ENCODE measurements at places on chromosomes 5 and 9.

GRCh38 chr9:2567922-2568321 lies 53.7 kb upstream of the VLDLR start:
- DNase-seq: no peak

GRCh38 chr5:159821461-159821940 lies 94.8 kb upstream of the ADRA1B start:
- DNase-seq: no peak

DNA sequence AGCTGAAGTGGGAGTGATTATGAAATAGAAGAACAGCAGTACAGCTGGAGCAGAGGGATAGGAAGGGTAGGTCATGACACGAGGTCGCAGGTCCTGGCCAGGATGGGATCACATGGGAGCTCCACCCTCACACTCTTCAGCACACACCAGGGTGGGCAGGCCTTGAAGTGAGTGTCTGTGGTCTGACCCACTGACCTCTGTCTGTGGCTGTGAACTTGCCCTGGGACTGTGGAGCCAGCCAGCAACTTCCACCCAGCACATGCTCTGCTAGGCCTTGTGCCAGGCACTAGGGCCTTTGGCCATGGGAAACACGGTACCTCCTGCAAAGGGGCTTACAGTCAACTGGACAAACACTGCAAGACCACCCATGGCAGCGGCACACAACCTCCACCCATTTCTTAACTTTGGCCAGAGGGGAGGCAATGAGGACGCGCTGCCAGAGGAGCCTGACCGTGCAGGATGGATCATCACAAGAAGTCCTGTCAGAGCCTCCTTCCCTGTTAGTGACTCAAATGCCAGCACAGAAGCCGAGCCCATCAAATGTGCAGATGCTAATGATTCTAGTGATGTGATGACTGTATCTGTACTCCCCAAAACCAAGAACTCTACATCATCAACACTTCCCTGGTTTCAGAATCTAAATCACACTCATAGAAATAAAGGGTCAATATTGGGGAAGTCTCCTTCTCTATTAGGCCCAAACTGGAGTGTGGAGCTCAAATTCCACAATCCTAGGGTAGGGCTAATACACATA lies 113.6 kb downstream of the DPYSL3 start:
- DNase-seq: no peak

- no peak for DNase-seq
Observed at GRCh38 chr5:163407034-163407655, 30.2 kb upstream of the CCNG1 start.

GRCh38 chr5:55900068-55900467 lies 48.9 kb downstream of the IL31RA start:
- no peak for DNase-seq

GRCh38 chr5:169054506-169054905 lies 246.4 kb downstream of the SLIT3 start:
- DNase-seq: no peak

GRCh38 chr9:75953218-75953617 lies 62.7 kb downstream of the PCSK5 start:
- DNase-seq: no peak

- no peak for DNase-seq
Observed at GRCh38 chr5:14614490-14614889, 32.9 kb downstream of the OTULINL start.

- no peak for DNase-seq
Observed at GRCh38 chr5:81542242-81542641, 148.3 kb upstream of the ACOT12 start.

- DNase-seq: no peak
Observed at GRCh38 chr9:135032868-135033460, 54.5 kb upstream of the OLFM1 start.

GRCh38 chr5:166758151-166758550 lies 1533.3 kb upstream of the WWC1 start:
- DNase-seq: no peak

DNA sequence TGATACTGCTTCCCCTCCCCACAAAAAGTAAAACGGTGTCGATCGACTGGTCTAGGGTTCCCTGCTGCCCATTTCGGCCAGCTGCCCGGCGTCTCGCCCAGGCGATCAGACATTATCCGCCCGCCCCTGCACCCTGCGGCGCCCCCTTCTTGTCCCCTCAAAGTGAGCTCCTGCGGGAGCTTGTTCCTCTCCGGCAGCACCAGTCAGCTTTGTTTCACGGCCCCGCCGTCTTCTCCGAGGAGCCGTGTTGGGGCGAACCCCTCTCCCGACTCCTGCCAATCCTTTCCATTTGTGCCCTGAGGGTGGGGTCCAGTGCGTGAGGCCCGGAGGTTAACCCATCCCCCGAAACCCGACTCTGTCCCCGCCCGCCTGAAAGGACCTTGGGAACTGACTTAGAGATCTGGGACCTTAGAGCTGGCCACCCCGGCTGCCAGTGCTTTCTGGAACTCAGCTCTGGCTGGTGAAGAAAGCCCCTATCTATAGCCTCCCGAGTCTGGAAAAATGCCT lies 518 bp downstream of the UBE2B start:
- DNase-seq: no peak

- DNase-seq: no peak
Observed at GRCh38 chr9:91334053-91334452, 27.7 kb downstream of the AUH start.

- DNase-seq: no peak
Observed at GRCh38 chr5:60533789-60534188, 166.2 kb downstream of the DEPDC1B start.

DNA sequence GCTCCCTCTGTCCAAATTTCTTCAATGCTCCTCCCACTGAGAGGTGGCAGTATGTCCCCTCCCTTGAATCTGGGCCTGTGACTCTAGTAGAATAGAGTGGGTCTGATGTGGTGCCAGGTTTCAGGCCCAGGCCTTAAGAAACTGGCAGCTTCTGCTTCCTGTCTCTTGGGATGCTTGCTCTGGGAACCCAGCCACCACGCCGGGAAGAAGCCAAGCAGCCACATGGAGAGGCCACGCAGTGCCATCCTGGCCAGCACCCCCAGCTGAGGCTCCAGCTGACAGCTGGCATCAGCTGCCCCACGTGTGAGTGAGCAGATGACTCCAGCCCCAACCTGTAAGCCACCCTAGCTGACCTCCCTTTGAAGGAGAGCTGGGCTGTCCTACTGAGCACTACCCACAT lies 7.3 kb upstream of the TSPAN17 start:
- no peak for DNase-seq

DNA sequence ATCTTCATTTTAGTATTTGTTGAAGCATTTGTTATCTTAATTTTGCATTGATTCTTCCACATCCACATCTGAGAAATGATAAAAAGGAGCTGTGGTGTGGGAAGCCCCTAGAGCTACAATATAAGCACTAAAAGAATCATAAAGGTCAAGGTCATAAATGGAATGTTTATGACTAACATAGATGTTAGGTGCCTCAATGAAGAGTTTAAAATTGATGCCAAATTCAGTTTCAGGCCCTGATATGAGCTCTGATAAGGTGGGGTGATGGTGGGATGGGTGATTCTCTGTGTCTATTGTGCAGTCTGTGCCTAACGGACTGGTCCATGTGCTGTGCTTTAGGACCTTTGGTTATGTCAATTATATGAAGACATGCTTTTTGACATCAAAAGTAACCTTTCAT lies 61.2 kb upstream of the CAMK4 start:
- DNase-seq: no peak

DNA sequence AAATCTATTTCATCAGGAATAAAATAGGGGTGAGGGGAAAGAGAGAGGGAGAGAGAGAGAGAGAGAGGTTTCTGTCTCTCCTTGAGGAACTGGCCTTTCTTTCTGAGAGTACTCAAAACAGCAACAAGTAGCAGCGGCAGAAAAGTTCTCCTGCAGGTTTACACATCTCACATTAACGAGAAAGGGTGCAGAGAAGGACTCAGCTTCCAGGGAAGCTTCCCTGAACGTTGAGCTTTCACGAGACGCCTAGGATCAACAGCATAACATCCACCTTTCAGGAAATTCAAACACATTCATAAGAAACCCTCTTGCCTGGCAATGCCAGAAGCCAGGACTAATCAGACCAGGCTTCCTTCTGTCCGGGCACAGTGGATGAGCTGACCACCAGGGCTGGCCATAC lies 162.9 kb downstream of the ZDHHC21 start:
- no peak for DNase-seq

- DNase-seq: no peak
Observed at GRCh38 chr5:171693412-171693811, 92.2 kb upstream of the SMIM23 start.

GRCh38 chr5:40570408-40571129 lies 109.1 kb upstream of the PTGER4 start:
- DNase-seq: no peak

GRCh38 chr5:71892641-71893365 lies 173.7 kb downstream of the CARTPT start:
- DNase-seq: no peak

DNA sequence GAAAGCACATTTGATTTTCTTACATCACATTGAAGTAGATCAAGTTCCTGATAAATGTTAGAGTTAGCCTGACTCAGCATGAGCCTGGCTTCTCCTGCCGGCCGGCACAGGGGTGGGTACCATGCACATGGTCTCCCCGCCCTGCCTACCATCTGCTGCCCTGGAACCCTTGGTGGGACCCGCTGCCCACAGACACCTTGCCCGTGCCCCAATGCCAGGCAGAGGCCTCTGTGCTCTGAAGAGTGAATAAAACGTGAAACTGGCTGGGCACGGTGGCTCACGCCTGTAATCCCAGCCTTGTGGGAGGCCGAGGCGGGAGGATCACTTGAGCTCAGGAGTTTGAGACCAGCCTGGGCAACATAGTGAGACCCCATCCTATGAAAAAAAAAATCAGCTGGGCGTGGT lies 17.3 kb downstream of the EXD3 start:
- DNase-seq: no peak
